Activated CD4-positive, alpha-beta T cell treated with anti-CD3 and anti-CD28 coated beads for 48 hours (primary cell): ENCODE measurements at places on chromosomes 3 and 15.

DNA sequence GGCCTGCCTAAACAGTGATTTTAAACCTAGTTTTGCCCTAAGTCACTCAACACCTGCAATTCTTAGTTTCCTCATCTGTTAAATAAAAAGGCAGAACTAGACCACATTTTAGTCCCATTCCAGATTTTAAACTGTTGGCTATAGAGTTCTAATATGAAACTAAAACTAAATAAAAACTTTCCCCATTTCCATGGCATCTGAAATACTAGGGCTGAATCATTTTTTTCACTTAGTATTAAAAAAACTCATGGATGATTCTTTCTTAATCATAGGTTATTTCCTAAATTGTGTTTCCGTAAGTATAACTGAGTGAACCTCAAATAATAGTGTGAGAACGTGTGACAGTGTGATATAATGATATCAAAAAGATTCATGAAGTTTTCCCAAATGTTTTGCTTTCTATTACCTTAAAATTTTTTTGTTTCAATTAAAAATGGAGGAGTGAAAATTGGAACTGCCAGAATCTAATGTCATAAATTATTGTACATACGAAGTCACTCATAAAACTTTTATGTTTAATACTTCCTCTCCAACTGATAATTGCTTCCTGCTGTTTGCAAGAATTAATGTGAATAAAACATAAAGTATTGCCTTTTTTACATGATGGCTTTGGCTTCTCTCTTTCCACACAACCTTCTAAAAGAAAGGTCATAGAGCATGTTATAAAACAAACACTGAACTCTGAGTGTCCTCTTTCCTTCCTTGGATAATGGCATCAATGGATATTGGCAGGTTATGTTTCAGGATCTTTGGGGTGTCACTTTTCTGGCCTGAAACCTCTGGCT lies 315.1 kb upstream of the MME start:
- no peak for DNase-seq

GRCh38 chr3:129114455-129114854 lies 7.1 kb downstream of the RAB43 start:
- DNase-seq = no peak

DNA sequence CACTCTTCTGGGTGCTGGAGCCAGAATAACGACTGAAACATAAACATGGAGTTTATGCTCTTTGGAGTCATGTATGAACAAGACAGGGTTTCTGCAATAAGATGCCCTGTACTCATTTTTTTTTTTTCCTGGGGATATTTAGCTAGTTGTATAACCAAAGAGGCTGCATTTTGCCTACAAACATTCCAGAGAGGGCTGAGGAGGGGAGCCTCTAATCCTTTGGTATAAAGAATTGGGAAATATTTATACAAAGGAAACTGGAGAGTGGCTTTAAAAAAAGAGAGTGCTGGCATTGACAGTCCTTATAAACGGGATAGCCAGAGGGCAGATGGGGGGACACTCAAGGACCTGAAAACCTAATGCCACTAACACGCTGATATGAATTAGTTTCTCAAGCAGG lies 32.4 kb upstream of the GAP43 start:
- no peak for DNase-seq

- DNase-seq = no peak
Observed at GRCh38 chr3:155407971-155408370, 114.5 kb upstream of the STRIT1 start.

DNA sequence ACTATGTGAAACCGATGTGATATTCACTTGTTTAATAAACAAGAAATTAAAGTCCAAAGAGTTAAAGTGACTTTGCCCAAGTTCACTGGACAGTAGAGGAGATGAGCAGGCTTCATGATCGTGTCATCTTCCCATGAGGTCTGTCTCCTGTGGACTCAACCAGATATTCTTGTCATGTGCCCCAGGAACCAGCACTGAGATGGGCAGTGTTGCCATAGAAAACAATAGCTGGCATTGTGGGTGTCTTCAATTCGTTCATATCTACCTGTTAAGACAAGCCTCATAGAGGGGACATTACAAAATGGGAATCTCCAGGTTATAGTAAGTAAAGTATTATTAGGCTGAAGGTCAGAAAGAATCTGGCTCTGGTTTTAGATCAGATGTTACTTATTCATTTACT lies 184.8 kb upstream of the BCL6 start:
- no peak for DNase-seq

DNA sequence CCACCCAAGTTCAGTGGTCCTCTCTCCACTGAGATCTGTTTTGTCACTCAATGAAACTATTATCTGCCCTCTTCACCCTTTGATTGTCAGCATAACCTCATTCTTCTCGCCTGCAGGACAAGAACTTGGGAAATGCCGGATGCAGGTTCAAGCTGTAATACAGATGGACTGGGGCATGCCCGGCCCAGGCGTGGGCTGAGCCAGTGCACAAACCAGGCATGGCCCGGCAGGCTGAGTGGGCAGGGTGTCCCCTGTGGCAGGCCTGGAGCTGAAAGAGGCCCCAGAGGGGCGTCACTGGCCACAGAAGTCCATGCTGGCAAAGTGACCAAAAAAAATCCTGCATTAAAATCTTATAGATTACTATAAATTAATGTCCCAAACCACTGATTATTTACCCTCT lies 638.9 kb upstream of the EPHA6 start:
- no peak for DNase-seq

GRCh38 chr3:66393333-66394005 lies 107.4 kb downstream of the LRIG1 start:
- no peak for DNase-seq

GRCh38 chr3:183613366-183614285 lies 21.8 kb upstream of the KLHL24 start:
- DNase-seq = no peak

DNA sequence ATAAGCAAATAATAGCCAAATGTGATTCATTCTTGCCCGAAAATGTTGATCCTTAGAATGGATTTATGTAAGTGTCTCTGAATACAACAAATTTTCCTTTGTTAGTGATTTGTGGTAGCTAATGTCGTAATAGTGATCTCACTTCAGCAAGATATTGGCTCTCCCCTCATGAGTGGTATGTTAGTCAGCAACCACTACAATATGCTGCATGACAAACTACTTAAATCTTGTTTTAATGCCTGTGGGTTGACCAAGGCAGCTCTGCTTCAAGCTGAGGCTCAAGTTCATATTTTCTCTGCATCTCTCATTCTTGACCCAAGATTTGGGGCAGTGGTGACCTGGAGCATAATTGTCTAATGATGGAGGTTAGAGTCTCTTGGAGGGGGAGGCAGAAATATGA lies 49.8 kb upstream of the GALNT15 start:
- no peak for DNase-seq

DNA sequence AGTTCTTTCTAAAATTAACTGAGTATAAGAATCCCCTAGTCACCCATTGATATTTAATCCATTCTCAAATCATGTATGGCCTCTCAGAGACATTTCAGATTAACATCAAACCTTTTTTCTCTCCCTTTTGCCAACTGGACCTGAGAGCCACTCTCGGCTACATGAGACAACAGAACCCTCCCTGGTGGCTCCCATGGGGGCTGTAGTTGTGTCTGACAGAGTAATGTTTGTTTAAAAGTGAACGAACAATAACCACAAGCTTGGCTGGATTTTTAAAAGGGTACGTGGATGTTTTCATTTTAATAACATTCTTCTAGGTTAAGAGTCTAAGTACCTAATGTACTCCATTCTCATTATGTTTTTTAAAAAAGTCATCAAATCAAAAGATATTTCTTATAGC lies 37.1 kb downstream of the P3H2 start:
- DNase-seq = no peak
